GM06990 (cell line): ENCODE measurements at places on chromosomes 11 and 22.

- no peak for DNase-seq
These were observed 3.9 kb downstream of the CRYBB2 start for GRCh38 chr22:25223269-25223850.

DNA sequence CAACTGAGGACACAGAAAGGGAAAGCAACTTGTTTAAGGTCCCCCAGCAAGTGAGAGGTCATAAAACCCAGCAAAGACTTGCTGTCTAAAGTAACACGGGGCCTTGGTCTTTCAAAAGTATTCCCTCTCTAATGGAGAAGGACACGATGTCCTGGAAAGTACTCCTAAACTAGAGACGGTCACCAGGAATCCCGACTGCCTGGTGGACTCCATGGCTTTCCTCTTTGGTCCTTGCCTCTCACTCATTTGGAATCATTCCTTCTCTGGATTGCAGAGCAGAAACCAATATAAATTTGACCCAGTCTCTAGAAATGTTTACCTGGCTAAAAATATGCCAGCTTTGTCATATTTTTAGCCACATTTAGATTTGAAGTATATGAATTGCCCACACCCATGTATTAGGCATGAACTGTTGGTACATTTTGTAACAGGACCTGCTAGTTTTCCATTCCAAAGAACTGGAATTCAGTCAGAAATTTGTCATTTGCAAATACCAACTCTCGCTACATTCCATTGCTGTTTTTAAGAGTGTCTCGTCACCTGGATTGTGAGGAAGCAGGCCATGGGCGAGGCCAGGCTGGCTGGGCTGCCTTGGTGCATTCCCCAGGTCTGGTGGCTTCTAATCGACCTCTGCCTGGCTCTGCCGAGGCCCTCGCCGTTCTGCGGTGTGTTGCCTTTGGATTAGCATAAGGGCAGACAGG, 12.9 kb downstream of the NAV2 start:
- no peak for DNase-seq

- DNase-seq = no peak
These were observed 118.0 kb upstream of the IGLL5 start for GRCh38 chr22:22769434-22770279.

GRCh38 chr11:85269109-85269508, 358.0 kb downstream of the DLG2 start:
- DNase-seq = no peak
